Activated CD4-positive, alpha-beta T cell treated with anti-CD3 and anti-CD28 coated beads, Interleukin-2, amount 10 ng/mL, durations not matched to agents 7 days and 5 days (primary cell): ENCODE measurements at places on chromosomes 16 and 17. TPM values are rescaled to one million over a fixed set of nuclear protein-coding genes. Genes with fewer than 3 reads are reported as not detected.

The SLC25A19 gene
- total RNA-seq: 30.5 TPM

The CHST4 gene
- not detected for total RNA-seq

The RNF112 gene
- 0.58 TPM for total RNA-seq

DNA sequence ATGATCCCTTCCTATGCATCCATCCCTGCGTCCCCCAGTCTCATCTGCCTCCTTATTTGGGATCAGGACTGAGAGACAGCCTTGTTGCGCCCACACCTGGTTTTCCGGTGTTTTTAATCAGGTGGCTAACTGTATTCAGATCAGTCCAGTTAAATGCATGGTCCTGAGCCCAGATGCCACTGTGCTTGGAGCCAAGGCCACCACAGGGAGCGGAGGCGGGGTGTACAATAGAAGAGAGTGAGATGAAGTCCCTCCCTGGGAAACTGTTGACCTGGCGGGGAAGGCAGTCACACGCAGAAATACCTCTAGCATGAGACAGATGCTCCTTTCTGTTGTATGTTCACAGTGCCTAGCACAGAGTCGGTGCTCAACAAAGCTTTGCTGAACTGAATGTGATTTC lies 6.3 kb downstream of the RCVRN start:
- DNase-seq: no peak

GRCh38 chr16:62105244-62105643 lies 69.0 kb upstream of the CDH8 start:
- no peak for DNase-seq

DNA sequence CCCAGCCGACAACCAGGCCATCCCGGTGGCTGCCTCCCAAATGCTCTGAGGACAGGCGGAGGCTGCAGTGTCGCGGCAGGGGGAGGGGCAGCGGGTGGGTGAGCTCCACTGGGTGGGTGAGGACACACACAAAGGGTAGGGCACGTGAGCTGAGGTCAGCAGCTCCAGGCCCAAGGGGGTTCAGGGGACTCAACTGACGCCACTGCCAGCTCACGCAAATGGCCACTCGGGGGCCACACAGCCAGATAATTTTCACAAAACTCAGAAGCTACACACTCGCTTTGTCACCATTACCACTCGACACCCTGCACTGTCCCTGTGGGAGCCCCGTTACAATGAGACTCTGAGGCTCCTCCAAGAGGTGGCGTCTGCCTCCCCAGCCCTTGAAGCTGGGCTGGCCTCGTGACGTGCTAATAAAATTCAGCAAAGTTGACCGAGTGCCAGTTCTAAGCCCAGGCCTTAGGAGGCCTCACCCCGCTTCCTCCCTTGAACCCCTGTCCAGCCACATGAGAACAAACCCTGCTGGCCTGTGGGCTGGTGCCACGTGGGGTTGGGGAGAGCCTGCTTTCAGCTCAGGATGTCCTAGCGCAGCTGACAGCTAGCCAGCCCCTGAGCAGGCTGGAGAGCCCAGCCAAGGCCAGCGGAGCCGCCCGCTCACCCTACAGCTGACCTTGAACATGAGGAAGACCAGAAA lies 56.9 kb downstream of the RMI2 start:
- no peak for DNase-seq

GRCh38 chr16:13944816-13945215 lies 24.9 kb downstream of the ERCC4 start:
- no peak for DNase-seq

DNA sequence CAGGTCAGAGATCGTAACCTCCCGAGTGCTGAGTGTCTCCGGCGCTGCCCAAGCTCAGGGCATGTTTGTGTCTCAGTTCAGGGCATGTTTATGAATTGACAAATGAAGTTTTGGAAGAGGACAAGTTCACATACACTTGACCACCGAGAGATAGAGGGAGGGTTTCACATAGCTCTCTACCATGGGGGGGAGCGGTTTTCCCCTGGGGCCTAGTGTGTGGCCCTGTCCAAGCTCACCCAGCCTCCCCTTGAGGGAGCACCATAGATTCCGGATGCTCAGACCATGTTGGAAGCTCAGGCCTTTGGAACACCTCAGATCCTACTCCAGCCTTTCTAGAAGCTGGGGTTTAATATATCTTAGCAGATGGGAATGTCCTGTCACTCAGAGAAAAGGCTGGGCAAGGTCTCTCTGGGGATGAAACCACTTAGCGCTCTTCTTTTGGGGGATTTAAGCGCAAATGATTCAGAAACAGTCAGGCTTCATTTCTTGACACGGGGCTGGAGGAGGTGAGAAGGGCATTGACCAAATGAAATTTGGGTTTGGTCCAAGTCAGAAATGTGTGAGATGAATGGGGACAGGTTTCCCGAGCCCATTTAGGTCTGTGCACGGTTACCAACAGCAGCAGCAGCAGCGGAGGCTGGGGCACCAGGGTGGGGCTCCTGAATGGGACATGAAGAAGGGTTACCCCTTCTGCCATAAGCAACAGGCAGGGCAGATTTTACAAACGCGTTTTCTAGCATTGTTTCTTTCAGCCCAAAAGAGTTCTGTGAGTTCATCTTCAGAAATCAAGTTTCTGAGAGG lies 96.6 kb downstream of the METRNL start:
- DNase-seq: no peak

- no peak for DNase-seq
Measured at GRCh38 chr16:1216296-1216619, 8.8 kb downstream of the TPSG1 start.
